Pulmonary artery endothelial cell (primary cell): ENCODE measurements at places on chromosomes 13 and 19.

GRCh38 chr13:60411983-60412382 is 15.0 kb downstream of the TDRD3 start:
- DNase-seq = no peak

- DNase-seq = no peak
These were observed 24.4 kb upstream of the OR7C2 start for GRCh38 chr19:14916848-14917247.

DNA sequence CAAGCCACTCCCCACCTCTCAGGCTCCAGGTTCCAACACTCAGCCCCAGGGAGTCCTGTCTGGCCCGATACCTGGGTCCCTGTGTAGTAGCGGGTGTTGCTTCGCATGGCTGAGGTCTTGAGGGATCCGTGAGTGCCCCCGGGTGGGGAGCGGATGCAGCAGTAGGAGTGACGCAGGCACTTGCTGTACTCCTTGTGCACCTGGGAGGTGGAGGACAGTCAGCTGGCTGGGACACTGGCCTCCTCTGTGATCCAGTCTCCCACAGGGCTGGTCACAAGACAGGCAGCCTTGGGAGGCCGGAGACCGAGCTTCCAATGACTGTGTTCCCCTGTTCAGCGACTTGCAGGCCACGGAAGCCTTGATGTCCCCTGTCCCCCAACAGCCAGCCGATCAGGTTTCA is 16.3 kb upstream of the ASF1B start:
- DNase-seq = no peak

- DNase-seq = no peak
These were observed 1485.3 kb downstream of the PCDH9 start for GRCh38 chr13:65744836-65745235.

DNA sequence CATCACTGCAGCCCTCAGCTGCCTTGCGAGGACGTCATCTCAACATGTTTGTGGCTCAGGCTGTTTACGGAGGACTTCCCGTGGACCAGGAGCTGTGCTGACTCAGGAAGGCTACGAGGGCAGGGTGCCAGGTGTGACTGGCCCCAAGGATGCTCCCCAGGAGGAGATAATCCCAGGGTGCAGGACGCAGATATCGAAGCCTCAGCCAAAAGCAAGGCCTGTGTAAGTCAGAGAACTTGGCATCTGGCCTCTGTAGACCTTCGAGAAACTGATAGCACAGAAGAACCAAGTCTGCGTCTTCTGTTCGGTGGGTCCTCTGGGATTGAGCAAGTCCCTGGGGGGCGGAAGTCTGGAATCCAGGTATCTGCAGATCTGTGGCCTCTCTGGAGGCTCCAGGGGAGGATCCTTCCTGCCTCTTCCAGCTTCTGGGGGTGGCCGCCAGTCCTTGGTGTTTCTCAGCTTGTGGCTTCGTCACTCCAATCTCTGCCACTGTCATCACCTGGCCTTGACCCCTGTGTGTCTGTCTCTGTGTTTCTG is 2.6 kb upstream of the DOHH start:
- no peak for DNase-seq

- no peak for DNase-seq
These were observed 41.5 kb downstream of the ZNF682 start for GRCh38 chr19:19997656-19998268.

GRCh38 chr13:40187841-40188591 is 478.4 kb downstream of the FOXO1 start:
- no peak for DNase-seq

DNA sequence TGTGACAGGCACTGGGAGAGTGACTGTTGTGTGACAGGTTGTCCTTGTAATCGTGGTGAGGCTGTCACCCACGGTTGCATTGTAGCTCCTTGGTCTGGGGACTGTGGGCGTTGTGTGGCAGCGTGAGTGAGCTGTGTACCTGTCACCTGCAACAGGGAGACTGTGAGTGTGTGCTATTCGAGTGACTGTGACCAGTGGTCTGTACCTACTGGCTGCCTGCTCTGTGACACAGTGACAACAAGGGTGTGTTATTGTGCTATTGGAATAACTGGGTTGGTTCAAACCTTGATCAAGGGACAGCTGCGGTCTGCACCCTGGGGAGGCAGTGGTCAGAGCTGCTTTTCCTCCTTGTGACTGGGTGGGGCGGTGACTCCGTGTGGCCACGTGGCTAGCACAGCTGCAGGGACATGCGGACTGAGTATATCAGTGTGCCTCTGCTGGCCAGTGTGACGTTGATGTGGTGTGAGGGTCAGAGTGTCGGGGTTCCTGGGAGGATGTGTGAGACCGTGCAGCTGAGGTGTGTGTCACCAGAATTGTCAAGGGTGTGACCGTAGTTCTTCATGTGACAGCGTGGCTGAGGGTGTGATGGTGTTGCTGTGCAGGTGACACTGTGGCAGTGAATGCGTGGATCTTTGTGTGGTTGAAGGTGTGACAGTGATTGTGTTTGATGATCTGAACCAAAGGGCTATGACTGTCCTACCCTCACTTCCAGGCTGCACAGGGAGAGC is 10.1 kb upstream of the NFIX start:
- DNase-seq = no peak

DNA sequence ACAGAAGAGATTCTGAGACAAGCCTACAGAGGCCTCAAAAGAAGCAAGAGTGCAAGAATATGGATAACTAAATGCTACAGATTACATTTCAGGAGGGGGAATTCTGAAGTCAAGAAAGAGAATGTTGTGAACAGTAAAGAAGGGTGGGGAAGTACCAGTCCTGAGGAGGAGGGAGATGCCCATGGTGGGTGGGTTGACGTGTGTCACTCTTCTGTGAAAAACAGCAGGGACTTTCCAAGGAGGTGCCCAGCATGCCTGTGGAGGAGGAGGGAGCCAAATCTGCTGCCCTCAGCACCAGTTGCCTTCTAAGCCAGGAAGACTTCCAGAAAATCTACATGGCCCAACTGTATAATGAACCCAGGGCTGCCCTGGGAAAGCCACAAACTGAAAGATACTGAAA is 87.7 kb downstream of the SGCG start:
- DNase-seq = no peak

DNA sequence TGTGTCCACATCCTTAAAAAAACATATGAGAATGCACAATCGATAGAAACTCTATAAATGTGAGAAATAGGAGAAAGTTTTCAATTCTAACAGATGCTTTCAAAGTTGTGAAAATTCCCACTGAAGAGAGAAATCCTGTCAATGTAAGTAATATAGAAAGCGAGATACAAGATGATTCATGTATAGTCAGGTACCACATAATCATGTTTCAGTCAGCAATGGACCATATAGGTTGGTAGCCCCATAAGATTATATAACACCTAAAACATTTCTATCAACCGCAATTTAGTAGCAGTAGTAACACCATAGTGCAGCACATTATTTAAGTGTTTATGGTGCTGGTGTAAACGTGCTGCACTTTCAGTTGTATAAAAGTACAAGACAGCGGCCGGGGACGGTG is 18.5 kb downstream of the ZNF791 start:
- DNase-seq = no peak

DNA sequence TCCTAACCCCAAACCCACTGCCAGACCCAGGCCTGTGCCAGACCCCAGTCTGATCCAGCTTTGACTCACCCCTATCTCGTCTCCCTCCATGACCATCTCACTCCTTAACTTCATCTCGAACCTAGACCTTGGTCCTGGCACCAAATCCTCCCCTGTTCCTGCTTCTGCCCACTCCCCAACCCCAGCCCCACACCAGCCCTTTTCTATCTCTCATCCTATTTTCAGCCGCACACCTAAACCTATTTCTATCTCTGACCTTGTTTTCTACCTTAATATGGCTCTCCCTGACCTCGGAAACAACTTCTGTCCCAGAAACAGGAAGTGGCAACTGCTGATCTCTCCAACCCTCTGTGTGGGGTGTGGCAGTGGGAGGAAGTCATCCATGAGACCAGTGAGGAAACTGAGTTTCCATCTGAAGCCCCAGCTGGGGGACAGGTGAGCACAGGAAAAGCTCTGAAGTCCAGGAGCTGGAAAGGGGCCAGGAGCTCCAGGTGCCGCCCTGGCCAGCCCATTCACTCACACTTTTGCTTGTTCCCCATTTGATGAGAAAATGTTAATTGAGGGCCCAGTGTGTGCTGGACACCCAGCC is 13.7 kb downstream of the PTH2 start:
- DNase-seq = no peak

DNA sequence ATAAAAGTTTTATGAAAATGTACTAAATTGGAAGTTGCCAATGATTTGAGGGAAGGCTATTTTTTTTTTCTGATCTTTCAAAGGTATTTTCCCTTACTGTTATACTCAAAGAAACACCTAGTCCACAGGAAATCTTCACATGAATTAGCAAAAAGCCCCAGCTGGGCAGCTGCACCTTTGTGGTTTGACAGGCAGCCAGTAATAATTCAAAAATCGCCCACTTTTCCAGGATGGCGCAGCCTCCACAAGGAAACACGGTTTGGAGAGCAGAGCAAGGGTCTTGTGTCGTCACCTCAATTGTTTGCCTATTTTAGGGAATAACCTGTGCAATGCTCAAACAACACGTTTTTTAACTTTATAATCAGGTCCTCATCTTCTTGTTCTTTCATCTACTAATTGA is 324.9 kb upstream of the GPC6 start:
- DNase-seq = no peak

DNA sequence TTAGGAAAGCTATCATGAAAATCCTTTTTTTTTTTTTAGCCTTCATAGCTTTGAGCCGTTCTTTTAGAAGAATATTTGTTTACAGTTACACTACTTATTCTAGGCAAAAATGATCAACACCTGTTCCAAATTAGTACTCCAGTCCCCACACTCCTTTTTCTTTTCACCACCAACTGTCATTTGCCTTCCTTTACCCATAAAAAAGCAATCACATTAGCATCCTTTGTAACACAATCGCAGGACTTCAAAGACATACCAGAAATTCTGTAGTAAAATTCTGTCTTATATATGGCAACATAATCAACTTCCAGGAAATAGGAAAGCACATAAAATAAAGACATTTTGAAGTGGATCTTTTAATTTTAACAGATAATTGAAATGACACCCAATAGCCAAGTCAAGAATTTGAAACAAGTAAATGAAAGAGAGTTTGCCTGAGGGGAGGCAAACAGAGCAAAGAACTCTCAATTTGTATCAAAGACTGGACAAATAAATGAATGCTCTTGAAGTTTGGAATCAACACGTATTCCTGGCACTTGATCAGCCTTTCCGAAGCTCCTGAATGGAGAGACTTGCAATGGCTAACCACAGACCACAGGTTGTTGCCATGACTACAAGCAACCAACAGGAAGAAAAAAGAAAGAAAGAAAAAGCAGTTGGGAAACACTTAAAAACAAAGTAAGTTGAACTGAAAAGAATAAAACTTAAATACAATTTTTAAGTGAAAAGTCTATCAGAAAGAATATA is 206.8 kb downstream of the PCDH9 start:
- DNase-seq = no peak

DNA sequence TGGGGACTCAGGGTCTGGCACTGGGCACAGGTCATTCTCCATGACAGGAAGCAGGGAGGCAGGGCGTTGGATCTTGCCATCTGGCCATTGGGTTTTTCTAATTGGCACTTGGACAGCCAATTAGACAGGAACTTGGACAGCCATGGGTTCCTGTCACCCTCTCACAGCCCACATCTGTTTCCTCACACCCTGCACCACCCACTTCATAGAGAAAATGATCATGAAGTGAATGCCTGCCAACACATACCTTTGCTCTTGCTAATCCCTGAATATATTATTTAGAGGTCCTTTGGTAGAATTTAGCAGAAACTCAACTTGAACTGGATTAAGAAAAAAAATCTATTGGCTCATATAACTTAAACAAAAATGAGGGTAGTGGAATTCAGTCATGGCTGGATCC is 4.9 kb upstream of the OLFM2 start:
- DNase-seq = no peak

GRCh38 chr19:43545981-43546380 is 13.0 kb downstream of the ZNF575 start:
- no peak for DNase-seq

GRCh38 chr13:20461860-20462532 is 63.7 kb downstream of the CRYL1 start:
- DNase-seq = peak; percentile 26

DNA sequence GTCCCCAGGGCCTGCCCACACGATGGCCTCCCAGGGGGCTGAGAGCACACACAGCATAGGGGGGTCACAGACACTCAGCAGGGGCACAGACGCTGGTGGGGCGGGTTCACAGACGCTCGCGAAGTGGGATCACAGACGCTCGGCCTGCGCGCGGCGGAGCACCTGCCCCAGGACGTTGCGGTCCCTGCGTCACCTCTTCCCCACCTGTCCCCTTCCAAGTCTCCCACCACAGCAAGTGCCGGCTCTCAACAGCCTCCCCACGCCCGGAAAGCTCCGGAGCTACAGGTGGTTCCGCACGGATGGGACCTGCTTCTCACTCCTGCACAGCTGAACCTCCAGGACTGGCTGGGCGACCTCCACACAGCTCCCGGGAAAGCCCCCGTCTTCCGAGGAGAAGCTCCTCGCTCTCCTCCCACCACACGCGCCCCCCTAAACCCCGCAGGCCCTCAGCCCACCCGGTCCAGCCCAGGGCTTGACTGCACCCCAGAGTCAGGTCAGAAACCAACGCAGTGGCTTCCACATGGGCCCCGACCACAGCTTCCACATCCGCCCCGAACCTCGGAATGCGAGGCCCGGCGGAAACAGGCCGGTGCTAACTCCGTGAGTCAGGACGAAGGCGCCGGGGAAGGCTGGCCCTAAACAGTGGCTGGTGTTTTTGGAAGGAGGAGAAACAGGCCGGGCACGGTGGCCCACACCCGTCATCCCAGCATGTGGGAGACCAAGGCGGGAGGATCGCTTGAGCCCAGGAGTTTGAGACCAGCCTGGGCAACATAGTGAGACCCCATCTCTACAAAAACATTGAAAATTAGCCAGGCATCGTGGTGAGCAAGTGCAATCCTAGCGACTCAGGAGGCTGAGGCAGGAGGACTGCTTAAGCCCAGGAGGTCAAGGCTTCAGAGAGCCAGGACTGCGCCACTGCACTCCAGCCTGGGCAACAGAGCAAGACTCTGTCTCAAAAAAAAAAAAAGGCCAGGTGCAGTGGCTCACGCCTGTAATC is 16.5 kb downstream of the BTBD2 start:
- DNase-seq = no peak

- DNase-seq = no peak
These were observed 42.4 kb upstream of the ESD start for GRCh38 chr13:46839399-46839798.

- DNase-seq = no peak
These were observed 5.0 kb upstream of the ISYNA1 start for GRCh38 chr19:18442941-18443340.

DNA sequence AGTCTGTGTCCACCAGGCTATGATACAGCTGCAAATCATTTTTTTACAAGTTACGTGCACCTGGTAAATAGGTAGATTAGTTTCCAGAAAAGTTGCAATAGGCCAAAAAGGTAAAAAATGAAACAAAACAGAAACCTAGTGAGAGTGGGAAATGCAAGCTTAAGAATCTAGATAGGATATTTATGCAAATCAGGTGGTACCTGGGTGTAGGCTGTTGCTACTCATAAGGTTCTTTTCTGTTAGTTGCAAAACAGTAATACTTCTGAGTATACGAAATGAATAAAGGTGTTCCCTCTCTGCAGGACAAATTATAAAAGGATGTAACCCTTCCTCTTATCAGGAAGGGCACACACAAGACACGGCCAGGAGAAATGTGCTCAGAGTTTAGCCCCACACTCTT is 97.9 kb downstream of the UGGT2 start:
- DNase-seq = no peak

GRCh38 chr19:33687481-33688170 is 65.9 kb downstream of the CHST8 start:
- no peak for DNase-seq
